ENCODE measurements at places on chromosomes 5 and 9.

DNA sequence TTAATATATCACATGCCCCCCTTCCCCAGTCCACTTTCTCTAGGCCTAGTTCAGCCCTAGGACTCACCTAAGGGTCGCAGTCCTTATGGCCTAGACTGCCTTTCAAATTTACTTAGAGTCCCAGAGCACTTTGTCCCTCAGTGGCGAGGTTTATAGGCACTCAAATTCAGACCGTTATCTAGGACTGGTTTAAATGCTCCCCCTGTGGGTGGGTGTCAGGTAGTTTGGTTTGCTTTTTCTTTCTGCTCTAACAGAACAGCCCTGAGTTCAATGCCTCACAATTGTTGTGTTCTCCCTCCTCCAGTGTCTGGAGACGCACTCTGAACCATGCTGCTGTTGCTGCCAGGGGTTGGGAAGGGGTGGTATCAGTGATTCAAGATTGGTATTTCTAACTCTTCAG, 317.1 kb downstream of the MAT2B start:
- DNase-seq: no peak

GRCh38 chr5:31995006-31995405, 179.1 kb downstream of the GOLPH3 start:
- DNase-seq: no peak

DNA sequence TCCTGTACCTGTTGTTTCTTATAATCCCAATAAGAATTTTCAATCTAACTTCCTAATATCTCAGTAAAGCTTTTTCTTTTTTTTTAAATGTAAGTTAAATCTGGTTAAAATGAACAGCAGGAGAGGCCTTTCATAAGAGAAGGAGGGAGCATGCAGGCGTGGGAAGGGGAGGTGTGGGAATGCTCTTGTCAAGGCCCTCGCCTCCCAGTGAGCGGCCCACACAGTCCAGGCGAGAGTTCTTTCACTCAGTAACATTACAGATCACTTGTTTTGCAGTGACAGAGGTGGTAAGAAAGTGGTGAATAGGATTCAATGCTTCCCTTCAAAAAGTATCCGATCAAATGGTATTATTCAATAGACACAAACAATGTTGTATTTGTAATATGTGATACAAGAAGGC, 125.0 kb downstream of the EPB41L4A start:
- no peak for DNase-seq

- no peak for DNase-seq
Measured at GRCh38 chr9:122788831-122789230, at the start of gene OR5C1. OR5C1 (plus strand) TSS chr9:122788933; CDS start chr9:122788933, 0 bp downstream.

GRCh38 chr5:5494489-5495402, 72.3 kb downstream of the ICE1 start:
- peak; percentile 87 for DNase-seq

DNA sequence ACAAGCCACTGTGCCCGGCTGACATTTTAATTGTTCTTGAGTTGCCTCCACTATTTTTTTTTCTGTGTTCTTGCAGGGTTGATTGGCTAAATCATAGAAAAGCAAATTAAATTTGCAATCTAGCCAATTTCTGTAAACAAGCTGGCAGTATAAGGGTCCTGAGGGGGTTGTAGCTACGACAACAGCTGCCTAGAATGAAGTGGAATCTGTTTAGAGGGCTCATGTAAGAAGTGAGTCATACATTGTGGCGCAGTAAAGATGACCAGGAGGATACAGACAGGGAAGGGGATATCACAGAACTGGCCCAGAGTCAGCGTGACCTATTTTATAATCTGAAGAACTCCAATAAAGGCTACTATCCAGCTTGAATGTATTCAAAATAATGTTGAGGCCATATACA, 82.2 kb upstream of the TLE1 start:
- no peak for DNase-seq

DNA sequence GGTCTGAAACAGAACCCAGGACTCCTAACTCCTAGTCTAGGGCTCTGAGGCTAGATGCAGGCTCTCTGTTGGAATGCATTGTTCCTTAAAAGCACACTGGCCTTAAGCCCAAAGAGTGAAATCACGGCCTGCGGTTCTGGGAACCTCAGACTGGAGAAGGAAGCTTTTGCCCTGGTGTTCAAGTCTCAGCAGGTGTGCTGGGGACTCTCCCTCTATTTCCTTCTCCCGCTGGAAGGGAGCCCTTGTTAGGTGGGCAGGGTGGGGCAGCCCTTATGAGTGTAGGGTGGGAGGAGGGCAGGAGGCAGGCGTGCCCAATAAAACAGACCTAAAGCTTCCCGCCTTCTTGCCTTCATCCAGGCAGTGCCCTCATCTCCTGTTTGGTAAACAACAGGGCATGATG, 1.8 kb upstream of the PPARGC1B start:
- DNase-seq: no peak

- DNase-seq: no peak
Measured at GRCh38 chr9:12783767-12784460, 9.1 kb downstream of the LURAP1L start.

GRCh38 chr5:79513308-79513703, 628 bp downstream of the HOMER1 start:
- DNase-seq: no peak

GRCh38 chr5:149420545-149421371, 41.7 kb upstream of the IL17B start:
- DNase-seq: no peak

GRCh38 chr9:101028346-101029314, at the start of gene PLPPR1:
PLPPR1 (plus strand) TSS chr9:101028727.
- DNase-seq: no peak

DNA sequence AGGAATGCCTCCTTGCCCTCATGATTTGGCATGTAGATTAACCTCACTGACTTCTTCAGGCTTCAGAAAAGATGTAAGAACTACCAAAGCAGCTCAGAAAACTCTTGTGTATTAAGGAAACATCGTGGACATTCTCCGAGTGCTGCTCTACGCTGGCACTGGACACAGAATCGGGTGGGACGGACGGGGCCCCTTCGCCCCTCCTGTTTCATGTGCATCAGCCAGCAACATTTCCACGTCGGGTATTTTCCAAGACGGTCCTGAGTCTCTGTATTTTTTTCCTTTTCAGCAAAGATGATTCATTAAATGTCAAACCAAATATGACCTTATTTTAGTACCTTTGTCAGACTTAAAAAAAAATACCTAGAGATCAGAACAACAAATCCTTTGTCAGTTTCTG, 583.6 kb downstream of the CCDC171 start:
- no peak for DNase-seq

DNA sequence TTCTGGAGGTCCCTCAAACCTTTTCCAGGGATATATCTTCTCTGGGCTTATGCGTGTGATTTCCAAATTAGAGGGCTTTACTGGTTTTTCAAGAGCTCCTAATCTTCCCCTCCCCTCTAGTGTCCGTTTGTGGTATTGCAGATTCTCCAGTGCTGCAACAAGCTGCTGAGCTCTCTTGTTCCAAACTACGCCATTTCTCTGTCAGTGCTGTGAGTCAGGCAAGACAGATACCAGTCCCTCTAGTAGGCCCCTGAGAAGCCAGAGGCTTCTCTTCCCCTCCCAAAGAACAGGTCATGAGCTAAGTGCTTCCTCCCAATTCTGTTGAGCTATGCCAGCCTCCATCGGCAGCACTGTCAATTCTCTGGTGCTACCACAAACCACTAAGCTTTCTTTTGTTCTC, 149.5 kb downstream of the FANCC start:
- DNase-seq: peak; percentile 68

- DNase-seq: no peak
Measured at GRCh38 chr5:173291722-173292658, 36.2 kb downstream of the STC2 start.

DNA sequence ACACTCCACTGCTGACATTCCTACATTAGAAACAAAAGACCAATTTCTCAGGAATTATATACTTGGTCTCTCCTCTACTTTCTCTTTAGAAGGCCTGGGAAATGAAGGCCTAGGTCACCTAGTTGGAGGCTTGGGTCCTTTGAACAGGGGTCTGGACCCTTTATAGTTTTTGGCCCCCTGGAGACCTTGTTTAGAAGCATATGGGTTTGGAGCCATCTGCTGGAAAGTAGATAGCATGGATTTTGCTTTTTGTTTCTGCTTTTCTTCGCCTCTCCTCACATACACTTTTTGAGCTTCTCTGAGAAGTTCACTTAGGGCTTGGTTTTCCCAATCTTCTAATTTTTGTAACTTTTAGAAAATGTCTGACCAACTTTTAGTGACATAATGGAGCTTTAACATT, 67.1 kb upstream of the CDK20 start:
- no peak for DNase-seq

DNA sequence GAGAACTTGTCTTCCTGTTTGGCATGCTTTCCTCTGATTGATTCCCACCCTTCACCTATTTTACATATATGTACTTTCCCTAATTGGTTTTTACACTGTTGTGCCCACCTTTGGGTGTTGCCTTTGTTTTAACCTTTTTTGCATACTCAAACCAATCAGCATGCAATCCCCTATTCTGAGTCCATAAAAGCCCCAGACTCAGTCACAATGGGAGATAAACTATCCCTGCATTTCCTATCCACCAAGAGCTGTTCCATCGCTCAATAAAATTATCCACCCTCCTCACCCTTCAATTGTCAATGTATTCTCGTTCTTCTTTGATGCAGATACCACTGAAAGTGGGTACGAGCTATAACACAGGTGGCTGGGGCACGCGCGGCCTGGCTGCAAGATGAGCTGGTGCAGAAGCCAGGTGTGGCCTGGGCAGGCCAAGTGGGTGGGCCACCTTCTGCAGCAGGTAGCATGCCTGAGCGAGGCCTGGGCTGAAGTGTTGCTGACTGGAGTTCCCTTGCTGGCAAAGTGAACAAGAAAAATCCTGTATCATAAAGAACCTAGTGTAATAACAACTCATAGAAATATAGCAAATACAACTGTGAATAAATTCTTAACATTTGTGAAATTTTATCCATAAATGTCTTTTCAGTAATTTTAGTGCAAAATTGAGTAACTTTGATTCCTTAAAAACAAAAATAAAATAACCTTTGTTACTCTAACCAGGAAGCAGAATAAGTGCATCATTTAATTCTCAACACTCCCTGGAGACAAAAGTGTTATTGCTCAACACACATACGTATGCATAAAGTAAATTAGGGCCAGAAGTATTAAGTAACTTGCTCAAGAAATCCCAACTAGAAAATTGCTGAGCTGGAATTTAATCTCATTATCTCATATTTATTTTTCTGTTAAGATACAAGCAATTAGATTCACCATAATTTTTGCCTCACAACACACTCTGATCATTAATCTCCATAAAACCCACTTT, 685.3 kb upstream of the EDIL3 start:
- no peak for DNase-seq

GRCh38 chr9:8401961-8402705, 602.6 kb upstream of the DMAC1 start:
- no peak for DNase-seq

DNA sequence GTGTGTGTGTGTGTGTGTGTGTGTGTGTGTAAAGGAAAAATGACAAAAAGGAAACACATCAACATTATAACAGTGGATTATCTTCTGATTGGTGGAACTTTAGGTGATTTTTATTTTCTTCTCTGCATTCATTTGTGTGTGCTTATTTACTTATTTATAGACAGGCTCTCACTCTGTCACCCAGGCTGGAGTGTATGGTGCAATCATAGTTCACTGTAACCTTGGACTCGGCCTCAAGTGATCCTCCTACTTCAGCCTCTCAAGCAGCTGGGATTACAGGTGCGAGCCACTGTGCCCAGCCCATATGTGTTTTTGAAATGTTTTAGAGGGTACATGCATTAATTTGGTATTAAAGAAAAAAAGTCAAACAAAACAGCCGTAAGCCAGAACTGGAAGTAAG, 39.1 kb downstream of the FAT2 start:
- DNase-seq: no peak

- DNase-seq: no peak
Measured at GRCh38 chr5:95080030-95080429, 204.9 kb downstream of the MCTP1 start.

- no peak for DNase-seq
Measured at GRCh38 chr9:97059626-97060025, 20.7 kb upstream of the CTSV start.

- DNase-seq: no peak
Measured at GRCh38 chr5:67578011-67578410, 381.4 kb upstream of the CD180 start.

DNA sequence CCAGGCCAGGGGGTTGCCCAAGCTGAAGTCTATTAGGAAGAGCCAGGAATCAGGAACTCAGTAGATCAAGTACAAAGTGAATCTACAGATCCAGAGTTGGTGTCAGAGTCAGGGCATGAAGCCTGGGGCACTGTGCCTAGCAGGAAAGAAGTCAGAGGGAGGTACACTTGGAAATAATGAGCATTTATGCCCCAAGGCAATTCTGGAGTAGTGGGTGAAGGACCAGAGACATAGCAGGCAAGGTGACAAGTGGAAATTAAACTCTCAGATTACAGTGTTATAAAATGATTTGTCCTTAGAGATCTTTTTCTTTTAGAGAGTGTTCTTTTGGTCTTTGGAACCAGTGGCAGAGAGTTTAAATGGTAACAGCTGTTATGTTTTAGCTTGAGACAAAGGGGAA, 138.0 kb downstream of the ADAMTSL1 start:
- DNase-seq: no peak

DNA sequence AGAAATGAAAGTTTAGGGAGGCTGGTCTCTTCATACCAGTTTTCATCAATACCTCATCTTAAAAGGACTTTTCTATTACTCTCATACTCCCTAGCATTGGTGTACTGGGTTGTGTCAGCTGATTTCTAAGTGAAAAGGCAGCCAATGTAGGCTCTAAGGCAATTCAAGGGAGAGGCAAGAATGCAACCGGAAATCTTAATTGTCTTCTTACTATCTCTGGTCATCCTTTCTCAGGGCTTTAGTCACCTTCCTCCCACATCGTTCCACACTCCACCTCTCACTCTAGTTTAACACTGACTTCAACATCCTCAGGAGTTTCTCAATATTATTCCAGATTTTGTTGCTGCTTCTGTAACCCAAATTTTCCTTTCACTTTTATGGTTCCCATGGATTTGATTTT, 281.8 kb upstream of the RFX3 start:
- no peak for DNase-seq

DNA sequence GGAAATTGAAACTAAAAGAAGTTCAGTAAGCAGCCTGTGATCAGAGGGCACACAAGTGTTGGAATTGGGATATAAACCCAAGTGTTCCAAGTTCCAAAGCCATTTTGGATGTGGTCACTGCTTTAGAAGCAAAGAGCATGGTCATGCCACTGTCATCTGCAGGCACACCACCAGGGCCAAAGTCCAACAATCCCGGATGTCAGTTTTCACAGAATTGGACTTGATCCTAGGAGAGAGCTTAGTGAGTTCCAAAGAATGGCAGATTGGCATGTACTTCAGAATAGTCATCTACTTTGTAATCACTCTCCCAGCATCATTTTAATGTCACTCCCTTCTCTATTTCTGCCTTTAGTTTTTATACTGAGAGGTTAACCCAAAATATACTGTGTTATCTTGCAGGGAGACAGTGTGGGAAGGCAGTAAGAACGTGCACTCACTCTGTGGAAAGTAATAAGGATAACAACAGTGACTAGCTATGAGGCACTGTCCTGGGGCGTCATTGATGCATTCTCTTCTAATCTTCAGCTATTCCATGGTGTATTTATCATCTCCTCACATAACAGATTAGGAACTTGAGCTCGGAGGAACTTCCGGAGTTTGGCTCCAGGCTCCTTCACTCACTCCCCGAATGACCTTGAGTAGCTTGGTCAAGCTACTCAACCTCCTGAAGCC, 388.0 kb downstream of the ACTL7B start:
- DNase-seq: no peak

GRCh38 chr5:177378884-177379883, 5.0 kb upstream of the SLC34A1 start:
- DNase-seq: peak; percentile 58

All from CD4-positive, alpha-beta T cell treated with Interleukin-4 for 4 hours (primary cell).